Umbilical cord (tissue), 2 donors: ENCODE measurements at places on chromosomes 11 and 22.

GRCh38 chr22:30222321-30222720 is 24.2 kb downstream of the LIF start:
- no peak for DNase-seq

DNA sequence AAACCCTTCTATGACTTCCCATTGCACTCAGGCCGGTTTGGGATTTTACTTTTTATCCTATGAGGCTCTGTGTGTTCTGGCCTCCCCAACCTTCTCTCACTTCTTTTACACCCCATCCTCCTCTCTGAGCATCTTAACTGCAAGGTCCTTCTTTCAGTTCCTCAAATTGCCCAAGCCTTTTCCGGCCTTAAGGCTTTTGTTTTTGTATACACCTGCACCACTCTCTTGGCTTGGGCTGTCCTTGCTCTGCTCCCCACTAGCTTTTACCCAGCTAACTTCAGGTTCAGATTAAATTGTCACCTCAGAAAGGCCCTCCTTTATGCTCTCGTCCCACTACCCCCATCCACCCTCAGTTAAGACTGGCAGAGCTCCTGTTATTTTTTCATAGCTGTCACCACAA is 55.5 kb downstream of the FAM83F start:
- no peak for DNase-seq

DNA sequence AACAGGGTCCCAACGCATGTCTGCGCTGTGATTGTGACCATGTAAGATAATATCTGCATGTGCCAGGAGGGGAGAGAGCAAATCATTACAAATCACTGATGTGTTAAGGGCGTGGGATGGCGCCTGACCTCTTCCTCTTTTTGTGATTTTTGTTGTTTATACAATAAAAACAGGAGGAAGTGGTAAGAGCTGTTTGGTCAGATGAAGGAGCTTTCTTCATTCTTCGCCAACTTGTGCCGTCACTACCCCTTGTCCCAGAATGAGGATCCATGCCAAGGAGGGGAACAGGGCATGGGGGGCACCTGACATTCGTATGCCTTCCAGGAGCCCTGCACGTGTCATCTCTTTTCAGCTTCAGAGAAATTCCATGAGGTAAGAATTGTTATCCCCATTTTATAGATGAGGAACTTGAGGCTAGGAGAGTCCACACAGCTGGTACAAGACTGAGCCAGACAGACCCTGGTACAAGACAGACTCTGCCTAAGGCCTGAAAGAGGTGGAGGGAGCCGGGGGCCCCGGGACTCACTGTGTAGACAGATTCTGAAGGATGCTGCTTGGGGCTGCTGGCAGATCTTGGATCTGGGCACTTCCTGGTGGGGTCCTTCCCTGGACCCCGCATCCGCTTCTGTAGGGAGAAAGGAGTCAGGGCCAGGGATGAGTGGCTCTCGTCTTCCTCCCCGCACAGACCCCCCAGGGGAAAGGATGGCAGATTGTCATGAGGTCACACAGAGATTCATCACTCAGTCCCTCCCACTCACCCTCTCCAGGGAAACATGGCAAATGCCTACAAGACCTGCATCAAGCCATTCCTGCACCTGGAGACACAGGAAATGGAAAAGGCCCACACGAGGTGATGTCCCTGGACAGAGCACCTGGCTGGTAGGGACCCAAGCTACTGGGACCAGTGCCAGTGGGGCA is 34.6 kb downstream of the NFAM1 start:
- DNase-seq: peak; percentile 34

GRCh38 chr22:49360746-49361145 is 466.9 kb downstream of the BRD1 start:
- no peak for DNase-seq

GRCh38 chr11:35682230-35683173 is 19.9 kb downstream of the TRIM44 start:
- DNase-seq: peak; percentile 56

DNA sequence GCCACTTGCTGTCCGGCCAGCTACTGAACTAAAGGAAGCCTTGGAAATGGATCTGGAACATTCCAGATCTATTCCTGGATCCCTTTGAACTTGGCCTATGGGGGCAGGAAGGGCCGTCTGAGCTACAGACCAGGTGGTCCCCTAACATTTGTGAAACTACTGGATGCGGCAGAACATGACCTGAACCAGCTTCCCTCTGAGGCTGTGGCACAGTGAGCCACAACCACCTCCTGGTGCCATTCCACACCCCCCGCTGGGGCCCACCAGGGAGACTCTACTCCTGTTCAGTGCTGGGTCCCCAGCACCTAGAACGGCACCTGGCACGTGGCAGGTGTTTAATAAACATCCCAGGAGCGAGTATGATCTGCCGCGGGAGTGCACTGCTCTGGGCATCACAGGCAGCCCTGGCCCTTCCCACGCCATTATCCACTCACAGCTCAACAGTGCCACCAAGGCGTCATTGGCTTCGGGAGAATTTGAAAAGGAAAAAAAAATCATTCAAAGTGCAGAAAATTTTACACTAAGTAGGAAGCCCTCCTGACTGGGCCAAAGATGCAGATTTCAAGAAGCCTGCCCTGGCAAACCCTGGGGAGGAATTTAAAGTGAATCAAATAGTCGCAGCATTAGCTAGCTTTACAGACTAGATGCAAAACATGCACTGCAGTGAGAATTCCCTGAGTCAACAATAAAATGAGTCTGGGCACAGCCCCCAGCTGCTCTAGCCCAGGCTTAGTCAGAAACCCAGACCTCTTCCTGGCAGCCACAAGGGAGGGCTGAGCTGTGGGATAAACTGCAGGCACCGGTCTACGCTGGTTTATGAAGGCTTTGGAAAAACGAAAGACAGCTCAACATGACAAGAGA is 14.3 kb upstream of the EFCAB6 start:
- peak; percentile 96 for DNase-seq

DNA sequence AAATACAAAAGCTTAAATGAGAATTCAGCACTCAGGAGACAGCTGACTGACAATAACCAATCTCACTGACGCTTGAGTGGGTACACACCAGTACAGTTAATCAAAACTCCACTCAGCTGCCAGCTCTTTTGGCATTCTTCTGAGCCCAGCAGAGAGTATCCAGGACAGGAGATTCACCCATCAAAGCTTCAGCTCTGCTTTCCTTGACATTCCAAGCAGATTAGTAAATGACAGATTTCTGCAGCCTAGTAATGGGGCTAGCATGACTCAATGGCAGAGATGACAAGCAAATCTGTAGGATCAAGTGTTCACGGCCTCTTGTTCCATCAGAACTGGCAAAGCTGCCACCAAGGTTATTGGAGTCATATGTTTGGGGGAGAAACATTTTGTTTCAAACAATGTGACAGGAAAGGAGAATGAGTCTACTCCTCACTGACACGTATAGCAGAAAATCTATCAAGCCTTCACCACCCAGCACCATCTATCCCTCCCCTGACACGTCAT is 420.0 kb downstream of the DYNC2H1 start:
- DNase-seq: peak; percentile 51

GRCh38 chr11:1763336-1763795 is 361 bp downstream of the CTSD start:
- no peak for DNase-seq

- DNase-seq: no peak
Observed at GRCh38 chr22:37371491-37371890, 55.8 kb downstream of the ELFN2 start.

DNA sequence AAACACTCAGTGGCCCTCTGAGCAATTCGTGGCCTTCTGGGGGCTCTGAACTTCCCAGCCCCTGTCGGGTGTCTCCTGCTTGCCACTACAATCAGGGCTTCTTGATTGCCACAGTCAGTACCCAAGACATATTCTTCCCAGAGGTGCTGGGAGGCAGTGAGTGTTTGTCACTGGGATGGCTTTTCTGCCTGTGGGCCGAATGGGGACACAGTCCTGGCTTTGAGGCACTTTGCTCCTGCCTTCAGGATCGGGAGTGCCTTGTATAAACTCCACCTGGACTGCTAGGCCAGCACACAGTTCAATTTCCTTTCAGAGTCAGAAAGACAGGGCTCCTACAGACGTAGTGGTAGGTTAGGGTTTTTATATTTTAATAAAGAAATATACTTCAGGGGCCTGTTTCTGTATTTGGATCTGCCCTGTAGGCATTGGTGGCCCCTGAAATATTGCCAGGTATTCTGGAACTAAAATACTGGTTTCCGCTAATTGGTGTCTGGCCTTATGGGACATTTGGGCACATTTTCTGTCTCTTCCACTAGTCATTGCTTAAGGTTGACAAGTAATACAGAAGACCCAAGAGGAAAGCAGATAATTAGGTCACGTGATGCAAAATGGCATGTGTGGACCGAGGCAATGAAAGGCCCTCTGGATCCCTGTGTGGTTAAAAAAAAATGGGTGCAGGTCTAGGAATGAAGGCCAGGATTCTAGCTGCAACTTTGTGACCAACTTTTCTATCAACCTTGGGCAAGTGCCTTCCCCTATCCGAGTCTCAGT is 98.4 kb upstream of the NARS2 start:
- no peak for DNase-seq

DNA sequence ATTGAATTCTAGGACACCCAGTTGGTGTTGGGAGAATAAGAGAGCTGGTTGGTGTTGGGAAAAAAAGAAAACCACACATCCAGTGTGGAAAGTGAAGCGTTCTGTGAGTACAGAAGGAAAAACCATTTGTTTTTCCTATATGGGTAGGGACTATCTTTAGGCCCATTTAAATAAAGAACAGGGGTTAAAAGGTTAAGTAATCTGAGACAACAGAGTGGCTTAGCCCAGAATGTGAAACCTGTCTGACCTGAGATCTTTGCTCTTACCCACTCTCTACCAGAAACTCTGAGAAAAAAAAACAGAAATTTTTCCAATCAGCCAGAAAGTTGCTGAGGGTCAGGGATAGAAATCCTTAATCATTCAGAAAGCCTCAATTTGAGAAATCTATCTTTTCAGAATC is 59.8 kb upstream of the LRRC55 start:
- no peak for DNase-seq

GRCh38 chr22:26546282-26546681 is 34.0 kb upstream of the TFIP11 start:
- DNase-seq: no peak

- DNase-seq: no peak
Observed at GRCh38 chr11:36394926-36395325, 98.8 kb downstream of the PRR5L start.

DNA sequence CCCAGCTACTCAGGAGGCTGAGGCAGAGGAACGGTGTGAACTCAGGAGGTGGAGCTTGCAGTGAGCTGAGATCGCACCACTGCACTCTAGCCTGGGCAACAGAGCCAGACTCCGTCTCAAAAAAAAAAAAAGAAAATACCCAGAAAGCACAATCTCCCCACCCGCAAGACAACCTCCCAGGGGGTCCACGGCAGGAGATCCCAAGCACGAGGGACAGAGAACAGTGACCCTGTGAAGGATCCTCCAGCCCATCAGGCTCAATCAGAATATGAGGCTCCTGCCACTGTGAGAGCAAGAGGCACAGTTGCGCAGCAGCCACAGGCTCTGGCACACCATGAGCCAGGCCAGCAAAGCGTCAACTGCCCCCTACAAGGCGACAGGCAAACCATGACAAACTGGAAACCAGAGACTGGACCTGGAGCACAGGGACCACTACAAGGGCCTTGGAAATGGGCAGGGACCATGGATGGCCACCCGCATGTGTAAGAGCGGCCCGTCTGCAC is 164.8 kb upstream of the GRK3 start:
- DNase-seq: no peak

- peak; percentile 57 for DNase-seq
Observed at GRCh38 chr11:33065445-33066178, 26.2 kb downstream of the TCP11L1 start.
